Bronchial smooth muscle cell (primary cell): ENCODE measurements at places on chromosomes 1 and 21. TPM values are rescaled to one million over a fixed set of nuclear protein-coding genes. Genes with fewer than 3 reads are reported as not detected.

PTCH2 gene
- total RNA-seq = 0.17 and 0.95 TPM in 2 replicates

OR2AJ1 gene
- total RNA-seq = not detected in 2 replicates

KRTAP21-2 gene
- total RNA-seq = not detected in 2 replicates

CELA3A gene
- total RNA-seq = not detected in 2 replicates

INSRR gene
- under 0.01 TPM in 1 of 2 replicates, not detected in the other for total RNA-seq

RHD gene
- total RNA-seq = not detected in 2 replicates

LIN28A gene
- under 0.01 TPM in 1 of 2 replicates, not detected in the other for total RNA-seq
